ENCODE measurements at places on chromosomes 1 and 21. TPM values are rescaled to one million over a fixed set of nuclear protein-coding genes. Genes with fewer than 3 reads are reported as not detected.

- DNase-seq, result no peak
Observed at GRCh38 chr1:38738207-38738606, 121.4 kb downstream of the RRAGC start.

DNA sequence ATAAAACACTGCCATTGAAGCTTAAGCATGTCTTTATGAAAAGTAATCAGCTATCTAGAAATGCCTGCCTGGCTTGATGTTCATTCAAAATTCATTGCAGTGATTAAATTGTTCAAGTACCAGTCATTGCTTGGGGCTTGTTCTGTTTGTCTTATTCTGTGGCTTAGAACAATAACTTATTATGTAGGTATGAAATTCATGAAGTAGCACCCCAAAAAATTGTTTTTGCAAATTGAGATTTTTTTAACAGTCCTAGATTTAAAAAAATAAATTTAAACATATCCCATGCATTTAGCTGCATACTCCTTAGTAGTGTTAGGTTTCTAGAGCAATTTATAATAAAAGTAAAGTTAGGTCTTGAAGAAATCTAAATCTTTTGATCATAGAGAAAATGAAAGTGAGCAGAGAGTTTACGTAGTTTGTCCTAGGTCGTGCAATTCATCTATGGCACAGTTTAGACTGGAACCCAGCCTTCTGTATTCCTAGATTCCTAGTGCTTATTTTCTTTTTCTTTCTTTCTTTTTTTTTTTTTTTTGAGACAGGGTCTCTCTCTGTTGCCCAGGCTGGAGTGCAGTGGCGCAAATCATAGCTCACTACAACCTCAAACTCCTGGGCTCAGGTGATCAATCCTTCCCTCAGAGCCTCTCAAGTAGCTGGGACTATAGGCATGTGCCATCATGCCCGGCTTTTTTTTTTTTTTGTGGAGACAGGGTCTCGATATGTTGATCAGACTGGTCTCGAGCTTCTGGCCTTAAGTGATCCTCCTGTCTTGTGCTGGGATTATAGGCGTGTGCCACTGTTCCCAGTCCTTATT lies 9.3 kb downstream of the MIER1 start:
- DNase-seq, result no peak

The MACO1 gene
- 11.5 TPM for total RNA-seq

The EBNA1BP2 gene
- total RNA-seq, result 173 TPM

The LAD1 gene
- total RNA-seq, result 72.5 TPM
